ENCODE measurements at places on chromosomes 4 and X.

GRCh38 chr4:176784816-176785215 is 7.9 kb downstream of the VEGFC start:
- DNase-seq, result no peak

DNA sequence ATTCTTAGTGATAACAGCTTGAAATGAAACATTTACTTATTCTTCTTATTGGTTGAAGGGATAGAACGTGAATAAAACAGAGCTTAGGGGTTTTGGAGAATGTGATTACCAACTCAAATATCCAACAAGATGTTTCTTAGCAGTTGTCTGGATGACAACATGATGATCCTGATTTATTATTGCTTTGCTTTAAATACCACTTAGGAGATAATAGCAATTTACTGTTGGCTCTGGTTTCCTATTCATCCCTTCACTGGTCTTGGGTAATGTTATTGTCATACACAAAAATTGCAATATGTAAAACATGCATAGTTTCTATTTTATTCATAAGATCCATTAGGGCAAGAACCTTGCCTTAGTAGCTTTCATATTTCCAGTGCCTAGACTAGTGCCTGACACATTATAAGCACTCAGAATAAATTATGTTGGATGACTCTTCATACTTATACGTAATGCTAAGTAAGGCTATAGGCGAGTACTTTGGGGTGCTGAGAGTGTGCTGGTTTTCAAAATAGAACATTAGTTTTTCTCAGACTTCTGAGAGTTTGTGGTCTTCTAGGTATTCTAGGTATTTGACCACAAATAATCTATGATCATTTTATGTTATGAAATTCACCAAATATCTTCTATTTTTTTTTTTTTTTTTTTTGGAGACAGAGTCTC is 58.6 kb upstream of the PGRMC2 start:
- DNase-seq, result no peak

- no peak for DNase-seq
Measured at GRCh38 chrX:97310373-97310772, 426.7 kb downstream of the RPA4 start.

GRCh38 chr4:20203508-20203907 is 48.2 kb upstream of the SLIT2 start:
- DNase-seq, result no peak

DNA sequence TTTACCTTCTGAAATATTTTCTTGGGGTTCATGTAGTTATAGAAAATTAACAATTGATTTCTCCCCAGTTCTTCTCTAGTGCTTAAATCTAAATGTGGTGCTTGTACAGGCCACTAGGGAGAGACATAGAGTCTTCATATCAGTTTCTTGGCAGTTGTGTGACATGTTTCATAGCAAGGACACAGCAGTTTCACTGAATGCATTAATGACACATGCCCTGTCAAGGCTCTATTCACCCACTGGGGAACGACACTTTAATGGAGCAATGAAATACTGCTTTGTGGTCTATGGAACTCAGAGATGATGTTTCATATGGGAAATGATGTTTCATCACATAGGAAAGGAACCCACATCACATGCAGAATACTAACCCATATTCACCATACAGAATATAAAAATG is 2.8 kb downstream of the VEGFC start:
- no peak for DNase-seq

DNA sequence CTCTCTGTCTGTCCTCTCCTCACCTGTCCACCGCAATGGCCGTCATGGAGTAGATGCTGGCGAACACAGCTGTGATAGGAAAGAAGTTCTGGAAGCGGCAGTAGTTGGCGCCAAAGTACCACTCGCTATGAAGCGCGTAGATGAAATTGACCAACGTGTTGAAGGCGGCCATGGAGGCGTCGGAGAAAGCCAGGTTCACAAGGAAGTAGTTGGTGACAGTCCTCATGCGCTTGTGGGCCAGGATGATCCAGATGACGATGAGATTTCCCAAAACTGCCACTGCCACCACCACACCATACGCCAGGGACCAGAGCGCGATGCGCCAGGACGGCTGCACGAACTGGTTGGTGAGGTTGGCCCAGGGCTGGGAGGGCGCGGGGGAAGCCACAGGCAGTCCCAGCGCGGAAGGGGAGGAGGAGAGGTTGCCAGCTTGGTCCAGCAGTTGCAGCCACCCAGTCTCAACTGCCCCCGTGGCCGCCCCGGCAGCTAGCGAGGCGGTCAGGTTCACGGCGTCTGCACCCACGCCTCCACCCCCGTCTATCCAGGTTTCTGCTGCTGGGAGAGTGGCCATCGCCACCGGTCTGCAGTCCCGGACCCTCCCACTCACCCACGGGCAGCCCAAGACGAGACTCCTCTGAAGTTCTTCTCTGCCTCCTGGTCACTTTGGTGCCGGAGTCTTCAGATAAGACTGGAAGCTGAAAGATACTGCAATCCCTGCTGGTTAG is 518 bp downstream of the TACR3 start:
- peak; percentile 38 for DNase-seq

DNA sequence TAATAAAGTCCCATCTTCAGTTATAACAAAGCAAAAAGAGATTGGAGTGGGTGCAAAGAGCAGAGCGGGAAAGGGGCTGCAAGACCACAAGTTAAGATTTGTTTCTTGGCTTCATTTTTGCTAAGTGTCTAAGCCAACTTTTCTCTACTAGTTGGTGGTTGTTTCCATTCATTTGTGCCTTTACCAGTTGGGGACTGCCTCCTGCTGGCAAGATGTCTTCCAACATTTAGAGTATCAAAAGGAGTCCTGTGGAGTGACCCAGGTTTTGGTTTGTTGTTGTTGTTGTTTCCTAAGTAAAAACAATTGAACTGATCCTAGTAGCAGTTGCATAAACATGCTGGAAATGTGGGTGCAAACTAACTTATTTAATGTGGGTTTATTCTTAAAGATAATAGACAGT is 121.1 kb downstream of the SPATA18 start:
- no peak for DNase-seq

- no peak for DNase-seq
Measured at GRCh38 chr4:137676357-137676998, 144.2 kb upstream of the PCDH18 start.

- DNase-seq, result peak; percentile 70
Measured at GRCh38 chr4:110196206-110196870, 2.1 kb downstream of the ELOVL6 start.

GRCh38 chrX:118975831-118976598 is 1.6 kb downstream of the LONRF3 start:
- peak; percentile 45 for DNase-seq

DNA sequence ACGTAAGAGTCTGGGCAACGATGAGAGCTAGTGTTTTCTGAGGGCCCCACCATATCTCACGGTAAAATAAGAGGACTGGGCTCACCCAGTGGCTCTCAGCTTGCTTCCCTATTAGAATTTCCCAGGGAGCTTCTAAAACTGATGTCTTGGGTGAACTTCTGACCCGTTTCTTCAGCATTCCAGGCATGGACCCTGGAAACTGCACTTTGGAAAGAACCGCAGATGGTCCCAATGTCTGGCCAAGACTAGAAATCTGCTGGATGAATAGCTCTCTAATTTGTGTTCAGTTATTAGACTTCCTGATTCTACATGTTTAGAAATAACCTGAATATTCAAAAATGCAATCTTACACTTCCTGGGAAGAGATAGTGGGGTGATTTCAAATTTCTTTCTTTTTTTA is 127.8 kb downstream of the ANOS1 start:
- DNase-seq, result no peak

DNA sequence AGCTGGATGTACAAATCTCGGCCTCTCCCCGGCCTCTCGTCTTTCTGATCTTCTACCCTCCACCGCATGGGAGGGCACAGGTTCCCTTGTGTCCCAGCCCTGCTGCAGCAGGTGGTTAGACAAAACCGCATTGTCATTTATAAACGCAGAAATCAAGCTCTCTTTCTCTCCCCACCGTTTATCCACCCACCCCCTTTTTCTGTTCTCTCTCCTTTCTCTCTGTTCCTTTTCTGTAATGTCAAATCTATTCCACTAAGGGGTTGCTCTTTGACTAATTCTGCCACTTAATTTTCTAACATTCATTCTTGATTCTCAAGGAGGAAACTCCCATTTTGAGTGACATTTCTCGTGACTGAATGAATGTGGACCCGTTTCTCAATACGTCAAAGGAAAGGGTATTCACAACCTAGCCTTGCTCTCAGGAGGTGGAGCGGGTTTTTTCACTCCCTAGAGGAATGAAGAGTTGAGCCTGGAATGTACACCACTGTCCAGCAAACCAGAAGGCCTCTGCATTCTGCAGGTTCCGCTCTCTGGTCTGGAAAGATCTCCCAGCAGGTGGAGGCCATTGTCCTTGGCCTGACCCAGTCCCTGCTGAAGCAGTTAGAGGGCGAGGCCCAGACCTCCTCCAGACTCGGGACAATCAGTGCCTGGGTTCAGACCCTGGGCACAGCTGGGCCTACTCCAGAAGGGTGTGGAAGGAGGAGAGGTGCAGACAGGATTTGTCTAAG is 70.9 kb upstream of the ENPP6 start:
- DNase-seq, result no peak

- DNase-seq, result no peak
Measured at GRCh38 chr4:163200727-163201349, 34.1 kb upstream of the NAF1 start.

DNA sequence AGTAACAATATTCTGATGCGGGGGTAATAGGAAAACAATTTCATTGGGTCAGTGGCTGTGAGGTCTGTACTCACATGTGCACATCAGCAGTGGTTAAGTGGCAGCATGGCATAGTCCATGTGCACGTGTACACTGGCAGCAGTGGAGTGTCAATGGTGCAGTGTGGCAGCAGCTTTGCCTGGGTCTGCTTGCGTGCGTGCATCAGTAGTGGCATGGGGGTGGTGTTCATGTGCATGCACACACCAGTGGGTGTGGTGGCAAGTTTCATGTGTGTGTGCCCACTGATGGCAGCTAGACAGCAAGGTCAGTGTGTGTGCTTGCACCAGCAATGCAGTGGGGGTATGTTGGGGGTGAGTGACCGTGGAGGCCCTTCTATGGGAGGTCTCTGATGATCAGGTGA is 581.6 kb upstream of the KLHL4 start:
- DNase-seq, result no peak

DNA sequence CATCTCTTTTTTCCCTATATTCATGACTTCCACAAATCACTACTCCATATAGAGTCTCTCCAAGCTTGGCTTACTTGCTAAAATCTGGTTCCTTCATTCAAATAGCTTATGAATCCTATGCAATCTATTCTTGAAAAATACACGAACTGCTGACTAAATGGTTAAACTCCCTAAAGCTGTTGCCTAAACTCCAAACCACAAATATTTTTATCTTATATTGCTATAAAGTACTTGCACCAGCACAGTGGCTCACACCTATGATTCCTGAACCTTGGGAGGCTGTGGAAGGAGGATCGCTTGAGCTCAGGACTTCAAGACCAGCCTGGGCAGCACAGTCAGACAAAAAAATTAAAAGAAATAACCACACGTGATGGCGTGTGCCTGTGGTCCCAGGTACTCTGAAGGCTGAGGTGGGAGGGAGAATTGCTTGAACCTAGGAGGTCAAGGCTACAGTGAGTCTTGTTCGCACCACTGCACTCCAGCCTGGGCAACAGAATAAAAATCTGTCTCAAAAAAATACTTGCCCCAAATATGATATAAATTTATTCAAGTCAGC is 2.2 kb downstream of the FBXO8 start:
- DNase-seq, result no peak

- DNase-seq, result no peak
Measured at GRCh38 chrX:80016182-80016581, 1.6 kb downstream of the TBX22 start.

DNA sequence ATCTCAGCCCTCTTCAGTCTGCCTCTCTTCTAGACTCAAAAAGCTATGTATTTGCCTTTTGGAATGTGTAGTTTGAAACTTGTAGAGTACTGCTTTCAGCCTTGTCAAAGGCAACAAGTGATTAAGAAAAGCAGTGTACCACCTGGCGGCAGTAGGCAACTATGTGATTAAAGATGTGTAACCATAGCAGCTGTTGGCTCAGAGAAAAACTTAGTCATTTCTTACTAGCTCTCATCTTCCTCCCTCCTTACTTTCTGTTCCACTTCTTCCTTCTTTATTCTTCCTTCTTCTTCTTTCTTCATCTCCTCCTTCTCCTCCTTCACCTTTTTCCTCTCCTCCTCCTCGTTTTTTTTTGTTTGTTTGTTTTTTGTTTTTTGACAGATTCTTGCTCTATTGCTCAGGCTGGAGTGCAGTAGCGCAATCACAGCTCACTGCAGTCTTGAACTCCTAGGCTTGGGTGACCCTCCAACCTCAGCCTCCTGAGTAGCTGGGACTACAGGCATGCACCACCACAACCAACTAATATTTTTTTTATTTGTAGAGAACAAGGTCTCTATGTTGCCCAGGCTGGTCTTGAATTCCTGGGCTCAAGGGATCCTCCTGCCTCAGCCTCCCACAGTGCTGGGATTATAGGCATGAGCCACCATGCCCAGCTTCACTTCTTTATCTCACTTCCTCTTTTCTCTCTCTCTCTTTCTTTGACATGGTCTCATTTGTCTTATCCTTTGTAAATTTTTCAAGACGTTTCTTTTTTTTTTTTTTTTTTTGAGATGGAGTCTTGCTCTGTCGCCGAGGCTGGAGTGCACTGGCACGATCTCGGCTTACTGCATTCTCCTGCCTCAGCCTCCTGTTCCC is 32.6 kb downstream of the ABHD18 start:
- no peak for DNase-seq

DNA sequence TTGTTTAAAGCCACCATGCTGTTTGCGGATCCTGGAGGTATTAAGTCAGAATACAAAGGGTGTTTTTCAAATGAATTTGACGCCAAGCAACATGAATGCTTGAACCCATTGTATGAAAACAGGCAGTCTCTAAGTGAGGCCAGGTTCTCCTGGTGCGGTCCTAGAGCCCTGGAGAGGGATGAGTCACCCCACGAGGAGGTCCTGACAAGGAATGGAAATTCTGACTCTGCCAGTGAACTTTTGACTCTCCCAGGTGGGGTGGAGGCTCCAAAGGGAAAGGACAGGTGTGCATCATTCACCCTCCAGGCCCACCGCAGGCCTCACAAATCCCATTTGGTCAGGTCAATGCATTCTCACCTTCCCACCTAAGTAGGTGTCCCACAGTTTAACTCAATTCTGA is 1.5 kb downstream of the TRIM2 start:
- DNase-seq, result no peak

DNA sequence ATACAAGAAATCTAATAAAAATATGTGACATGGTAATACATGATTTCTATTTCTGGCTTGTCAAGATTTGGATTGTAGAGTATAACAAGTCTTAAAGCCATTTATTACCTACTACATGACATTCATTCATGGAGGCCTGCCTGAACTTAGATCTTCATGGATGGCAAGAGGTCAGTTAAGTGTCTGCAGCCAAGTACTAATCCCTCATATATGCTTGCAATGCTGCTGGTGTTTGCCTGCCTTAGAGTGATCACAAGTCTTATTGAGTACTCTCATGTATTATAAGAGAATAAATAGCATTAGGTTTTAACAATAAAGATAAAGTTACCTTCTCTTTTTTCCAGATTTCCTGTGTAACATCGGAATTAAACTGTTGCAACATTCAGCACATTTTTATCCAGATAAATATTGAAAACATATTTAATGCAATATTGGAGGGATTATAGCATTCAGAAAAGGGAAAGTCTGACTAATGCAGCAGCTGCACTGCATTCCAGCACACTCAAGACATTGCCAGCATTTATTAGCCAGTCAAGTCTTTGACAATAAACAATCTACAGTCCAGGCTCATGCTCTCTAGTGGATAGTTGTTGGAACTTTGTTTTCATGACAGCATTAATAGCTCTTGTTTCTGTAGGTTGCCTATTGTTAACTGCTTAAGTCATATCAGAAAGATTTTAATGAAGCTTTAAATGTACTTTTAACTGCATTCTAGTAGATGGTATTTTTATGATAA is 737.1 kb downstream of the FAT4 start:
- peak; percentile 83 for DNase-seq

Data from right lung (tissue), 10 donors.